ENCODE measurements at places on chromosomes 1 and 21.

DNA sequence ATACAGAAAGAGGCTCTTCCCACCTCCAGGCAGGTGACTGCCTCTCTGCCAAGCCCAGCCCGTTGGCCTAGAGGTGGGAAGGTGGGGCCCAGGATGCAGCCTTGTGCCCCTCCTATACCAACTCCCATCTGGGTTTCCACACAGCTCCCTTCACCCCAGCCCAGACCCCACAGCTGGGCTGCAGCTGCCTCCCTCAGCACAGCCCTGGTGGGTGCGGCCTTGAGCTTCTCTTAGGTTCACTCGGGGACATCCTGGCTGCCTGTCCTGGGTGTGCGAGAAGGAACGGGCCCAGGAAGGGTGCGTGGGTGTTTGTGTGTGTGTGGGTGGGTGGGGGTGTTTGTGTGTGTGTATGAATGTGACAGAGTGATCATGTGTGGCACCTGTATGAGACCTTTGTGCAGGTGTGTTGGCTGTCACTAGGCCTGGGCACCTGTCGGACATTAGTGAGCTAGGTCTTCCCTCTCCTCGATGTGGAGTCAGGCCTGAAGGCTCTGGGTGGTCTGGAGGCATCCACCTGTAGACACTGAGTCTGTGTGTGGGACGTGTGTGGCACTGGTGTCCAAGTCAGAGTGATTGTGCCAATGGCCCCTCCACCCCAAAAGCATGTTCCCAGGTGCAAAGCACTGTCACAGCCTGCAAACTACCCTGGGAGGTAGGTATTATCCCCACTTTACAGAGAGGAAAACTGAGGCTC is 30.7 kb downstream of the FOXO6 start:
- DNase-seq: no peak

DNA sequence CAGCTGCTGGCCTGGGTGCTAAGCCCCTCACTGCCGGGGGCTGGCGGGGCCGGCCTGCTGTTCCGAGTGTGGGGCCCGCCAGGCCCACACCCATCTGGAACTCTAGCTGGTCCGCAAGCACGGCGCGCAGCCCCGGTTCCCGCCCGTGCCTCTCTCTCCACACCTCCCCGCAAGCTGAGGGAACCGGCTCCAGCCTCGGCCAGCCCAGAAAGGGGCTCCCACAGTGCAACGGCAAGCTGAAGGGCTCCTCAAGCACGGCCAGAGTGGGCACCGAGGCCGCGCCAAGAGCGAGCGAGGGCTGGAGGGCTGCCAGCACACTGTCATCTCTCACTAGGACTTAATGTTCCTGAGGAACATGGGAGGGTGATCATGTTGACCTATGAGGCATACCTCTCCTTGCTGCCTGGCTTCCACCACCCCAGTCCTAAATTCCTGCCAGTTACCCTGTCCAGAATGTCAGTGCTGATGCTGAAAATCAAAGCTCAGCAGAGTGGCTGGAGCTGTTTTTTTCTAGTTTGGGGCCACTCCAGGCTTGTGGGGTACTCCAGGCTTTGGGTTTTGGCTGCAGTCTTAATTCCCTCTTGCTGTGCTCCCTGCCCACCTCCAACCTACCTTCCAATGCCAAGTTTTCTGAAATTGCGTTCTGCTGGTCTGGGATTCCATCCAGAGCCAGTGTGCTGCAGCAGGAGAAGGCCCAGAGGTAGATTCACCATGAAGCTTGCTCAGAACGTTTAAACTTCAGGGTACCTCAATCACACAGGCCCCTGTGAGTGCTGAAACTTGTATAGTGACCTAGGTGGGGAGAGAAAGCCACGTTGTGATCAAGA is 44.2 kb upstream of the LPGAT1 start:
- no peak for DNase-seq

DNA sequence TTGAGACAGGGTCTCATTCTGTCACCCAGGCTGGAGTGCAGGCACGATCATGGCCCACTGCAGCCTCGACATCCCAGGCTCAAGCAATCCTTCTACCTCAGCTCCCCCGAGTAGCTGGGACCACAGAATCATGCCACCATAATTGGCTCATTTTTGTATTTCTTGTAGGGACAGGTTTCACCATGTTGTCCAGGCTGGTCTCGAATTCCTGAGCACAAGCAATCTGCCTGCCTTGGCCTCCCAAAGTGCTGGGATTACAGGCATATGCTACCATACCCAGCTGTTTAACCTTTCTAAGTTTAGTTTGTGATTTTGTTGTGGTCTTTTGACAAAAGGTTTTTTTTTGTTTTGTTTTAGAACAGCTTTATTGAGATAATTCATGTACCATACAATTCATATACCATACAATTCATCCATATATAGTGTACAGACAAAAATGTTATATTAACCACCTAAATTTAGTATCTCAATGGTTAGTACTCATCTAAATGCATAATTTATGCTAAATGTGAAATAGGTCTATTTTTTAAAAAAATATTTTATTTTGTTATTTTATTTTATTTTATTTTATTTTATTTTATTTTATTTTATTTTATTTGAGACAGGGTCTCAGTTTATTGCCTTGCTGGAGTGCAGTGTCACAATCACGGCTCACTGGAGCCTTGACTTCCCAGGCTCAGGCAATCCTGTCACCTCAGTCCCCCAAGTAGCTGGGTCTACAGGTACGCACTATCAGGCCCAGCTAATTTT is 8.9 kb downstream of the ZMPSTE24 start:
- no peak for DNase-seq

- DNase-seq: no peak
These were observed 148.7 kb downstream of the PGBD5 start for GRCh38 chr1:230277201-230278025.

Measured in T-helper 9 cell (primary cell).